ENCODE measurements at places on chromosomes 3 and 15.

GRCh38 chr15:88849376-88850072, 45.8 kb downstream of the HAPLN3 start:
- DNase-seq: no peak

GRCh38 chr3:119333773-119334509, 39.8 kb downstream of the ARHGAP31 start:
- no peak for DNase-seq

DNA sequence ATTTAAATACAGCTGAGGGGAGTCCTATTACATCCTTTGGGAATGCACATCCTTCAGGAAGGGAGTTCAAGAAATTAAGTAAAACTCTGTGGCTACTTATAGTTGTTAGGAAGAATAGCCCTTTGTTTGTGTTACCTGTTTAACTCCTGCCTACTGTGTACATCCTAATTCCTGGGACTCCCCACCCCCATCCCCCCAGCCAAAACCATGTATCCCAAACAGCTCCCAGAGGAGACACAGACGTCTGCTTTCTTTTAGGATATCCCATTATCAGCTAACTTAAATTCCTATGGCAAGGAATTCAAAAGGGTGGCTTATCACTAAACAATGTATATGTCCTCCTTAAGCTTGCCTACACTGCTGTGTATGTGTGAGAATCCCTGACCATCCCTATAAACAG, 581.7 kb downstream of the DIPK2A start:
- no peak for DNase-seq

- DNase-seq: no peak
Measured at GRCh38 chr3:150428562-150428961, 20.5 kb downstream of the TSC22D2 start.

DNA sequence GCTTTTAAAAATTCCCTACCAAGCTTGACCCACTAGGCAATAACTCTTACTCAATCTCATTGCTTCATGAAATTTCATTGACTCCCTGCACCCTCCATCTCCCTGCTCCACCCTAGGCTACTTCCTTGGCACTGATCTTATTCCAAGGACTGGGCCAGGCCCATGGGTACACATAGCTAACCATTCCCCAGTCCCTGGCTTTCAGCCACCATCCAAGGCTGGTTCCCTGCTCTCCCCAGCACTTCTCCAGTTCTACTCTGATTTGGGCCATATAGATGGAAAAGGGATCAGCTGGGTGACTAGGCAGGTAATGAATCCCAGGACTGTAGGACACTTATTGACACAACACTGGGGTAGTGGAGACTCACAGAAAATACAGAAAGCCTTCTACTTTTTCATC, 88.1 kb upstream of the NEO1 start:
- no peak for DNase-seq

DNA sequence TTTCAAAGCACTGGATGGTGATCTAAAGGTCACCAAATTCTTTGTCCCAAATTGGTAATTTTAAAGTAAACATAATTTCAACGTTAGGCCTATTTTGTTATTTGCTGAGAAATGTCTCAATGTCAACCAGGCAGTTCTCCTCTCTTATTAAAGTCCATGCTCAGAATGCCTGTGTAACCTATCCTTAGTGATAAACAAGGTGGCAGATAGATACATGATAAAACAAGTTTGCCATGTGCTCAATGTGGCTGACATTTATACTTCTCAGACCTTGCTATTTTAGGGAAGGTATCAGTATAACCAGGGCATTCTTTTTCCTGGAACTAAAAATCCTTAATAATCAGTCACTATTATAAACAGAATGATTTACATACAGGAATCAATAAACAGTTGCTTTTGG, 8.5 kb downstream of the MBNL1 start:
- no peak for DNase-seq

GRCh38 chr3:115581362-115582135, 41.8 kb upstream of the GAP43 start:
- DNase-seq: no peak

DNA sequence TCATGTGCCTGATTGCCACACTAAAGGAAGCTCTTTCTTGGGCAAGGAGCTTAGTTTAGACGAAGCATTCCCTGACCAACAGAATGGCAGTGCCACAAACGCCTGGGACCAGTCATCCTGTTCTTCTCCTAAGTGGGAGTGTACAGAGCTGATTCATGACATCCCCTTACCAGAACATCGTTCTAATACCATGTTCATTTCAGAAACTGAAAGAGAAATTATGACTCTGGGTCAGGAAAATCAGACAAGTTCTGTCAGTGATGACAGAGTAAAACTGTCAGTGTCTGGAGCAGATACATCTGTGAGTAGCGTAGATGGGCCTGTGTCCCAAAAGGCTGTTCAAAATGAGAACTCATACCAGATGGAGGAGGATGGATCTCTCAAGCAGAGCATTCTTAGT, 18.4 kb downstream of the SENP5 start:
- no peak for DNase-seq

Measured in stimulated activated CD4-positive, alpha-beta T cell treated with anti-CD3 and anti-CD28 coated beads, Interleukin-15, amount 100 ng/mL, for 1 hour (primary cell).